ENCODE measurements at places on chromosomes 5 and 9.

DNA sequence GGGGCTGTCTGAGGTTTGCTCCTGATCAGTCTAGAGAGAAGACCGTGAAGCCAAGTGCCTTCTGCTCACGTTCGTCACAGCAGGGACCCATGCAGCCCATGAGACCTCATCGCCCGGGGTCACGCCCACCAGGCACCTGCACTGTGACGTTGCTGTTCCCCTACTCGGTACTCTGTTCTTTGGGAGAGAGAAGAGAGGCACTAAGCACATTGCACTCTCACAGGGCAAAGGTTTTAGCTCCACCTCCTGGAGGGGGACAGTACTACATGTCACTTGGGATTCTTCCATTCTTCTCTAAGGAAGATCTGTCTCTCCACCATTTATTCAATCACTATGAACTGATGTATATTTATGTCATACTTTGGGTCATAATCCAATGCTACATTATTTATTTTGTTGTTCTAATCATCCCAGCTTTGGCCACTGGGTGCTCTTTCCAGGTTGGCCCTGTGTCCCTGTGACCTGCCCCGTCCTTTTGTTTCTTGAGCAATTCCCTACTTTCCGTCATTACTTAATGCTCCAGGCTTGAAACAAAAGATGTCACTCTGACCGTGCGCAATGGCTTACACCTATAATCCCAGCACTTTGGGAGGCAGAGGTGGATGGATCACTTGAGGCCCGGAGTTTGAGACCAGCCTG, 31.4 kb upstream of the BRD3 start:
- DNase-seq = no peak

DNA sequence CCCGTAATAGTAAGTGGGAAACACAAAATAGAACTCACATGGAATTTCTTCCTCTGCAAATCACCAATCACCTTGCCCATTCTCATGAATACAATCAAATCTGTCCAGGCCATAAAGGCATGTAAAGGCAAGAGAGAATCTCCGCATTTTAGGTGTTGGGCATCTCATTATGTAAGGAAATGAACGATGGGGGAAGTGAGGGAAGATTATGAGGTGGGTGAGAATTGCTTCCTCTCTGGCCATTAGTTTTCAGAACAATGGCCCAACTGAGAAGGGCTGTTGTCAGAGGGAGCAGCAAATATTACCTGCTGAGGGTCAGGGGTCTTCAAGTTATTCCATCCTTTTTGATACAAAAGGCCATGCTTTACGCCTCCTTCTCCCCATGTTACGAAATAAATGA, 455.1 kb downstream of the ARHGEF28 start:
- no peak for DNase-seq

- no peak for DNase-seq
Observed at GRCh38 chr5:173808079-173808808, 79.9 kb upstream of the CPEB4 start.

GRCh38 chr5:150496534-150496933, 11.4 kb upstream of the NDST1 start:
- DNase-seq = no peak

DNA sequence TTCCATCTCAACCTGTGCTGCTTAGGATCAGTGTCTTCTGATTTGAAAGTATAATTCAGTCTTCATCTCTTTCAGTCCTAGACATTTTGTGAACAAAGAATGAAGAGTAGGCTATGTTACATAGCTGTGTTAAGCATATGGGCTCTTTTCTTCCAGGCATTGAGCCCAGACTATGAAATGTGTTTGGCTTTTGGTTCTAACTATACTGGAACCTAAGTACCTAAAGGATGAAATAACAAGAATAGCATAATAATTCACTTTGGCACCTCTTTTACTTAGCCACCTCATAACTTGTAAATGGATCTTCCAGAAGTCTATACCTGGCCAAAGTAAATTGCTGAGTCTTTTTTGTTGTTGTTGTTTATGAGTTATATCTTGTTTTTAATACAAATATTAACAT, 71.4 kb downstream of the SLF1 start:
- no peak for DNase-seq

GRCh38 chr9:128371630-128372117, 500 bp downstream of the URM1 start:
- no peak for DNase-seq

- DNase-seq = no peak
Observed at GRCh38 chr5:6206501-6206900, 171.8 kb downstream of the MED10 start.

DNA sequence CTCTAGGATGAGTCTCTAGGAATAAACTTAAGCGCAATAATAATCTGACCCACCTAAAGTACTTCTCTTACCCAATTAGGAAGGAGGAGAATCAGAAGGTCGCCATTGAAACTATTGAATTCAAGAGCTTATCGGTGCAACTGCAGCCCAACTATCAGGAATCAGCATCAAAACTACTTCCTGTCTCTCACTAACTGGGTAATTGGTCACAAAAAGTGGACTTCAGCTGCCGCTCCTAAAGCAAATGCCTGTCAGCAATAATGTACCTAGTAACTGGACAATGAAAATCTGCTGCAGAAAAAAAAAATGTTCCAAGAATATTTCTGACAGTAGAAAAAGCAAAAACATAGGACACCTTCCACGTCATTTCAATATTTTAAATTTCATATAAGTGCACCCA, 3.3 kb downstream of the OR1L8 start:
- no peak for DNase-seq

DNA sequence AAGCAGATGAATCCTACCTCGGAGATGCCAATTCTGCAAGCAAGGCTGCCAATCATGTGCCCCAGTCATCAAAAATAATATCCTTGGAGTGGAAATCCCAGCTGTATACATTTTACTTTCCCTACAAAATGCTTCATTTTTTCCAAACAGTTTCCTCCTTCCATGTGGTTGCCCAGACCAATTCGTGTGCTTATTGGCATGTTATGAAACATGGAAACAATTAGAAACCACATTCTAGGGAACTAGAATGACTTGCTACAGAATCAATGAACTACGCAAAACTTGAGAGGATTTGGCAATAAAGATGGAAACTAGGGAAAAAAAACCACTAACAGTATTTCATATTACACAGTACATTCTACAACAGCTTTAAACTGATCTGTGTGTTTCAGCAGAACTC, 584.5 kb upstream of the DMAC1 start:
- no peak for DNase-seq

- DNase-seq = no peak
Observed at GRCh38 chr9:13111778-13112177, 167.7 kb downstream of the MPDZ start.

GRCh38 chr5:4229414-4230292, 634.0 kb downstream of the IRX1 start:
- no peak for DNase-seq
